Hindlimb muscle (tissue), 1 donor: ENCODE measurements at places on chromosomes 2 and 18. TPM values are rescaled to one million over a fixed set of nuclear protein-coding genes. Genes with fewer than 3 reads are reported as not detected.

The ALMS1 gene
- 16.6 TPM for polyA plus RNA-seq

The EDAR gene
- not detected for polyA plus RNA-seq

The NAT8 gene
- polyA plus RNA-seq, result 0.54 TPM

The RBM44 gene
- polyA plus RNA-seq, result 0.93 TPM

The HOXD10 gene
- polyA plus RNA-seq, result 0.10 TPM

The LDLRAD4 gene
- 8.0 TPM for polyA plus RNA-seq

The AQP4 gene
- polyA plus RNA-seq, result 0.74 TPM

The PSMD14 gene
- 35.7 TPM for polyA plus RNA-seq
